ENCODE measurements at places on chromosomes 2 and 18. TPM values are rescaled to one million over a fixed set of nuclear protein-coding genes. Genes with fewer than 3 reads are reported as not detected.

Gene TMEM163
- total RNA-seq = not detected

DNA sequence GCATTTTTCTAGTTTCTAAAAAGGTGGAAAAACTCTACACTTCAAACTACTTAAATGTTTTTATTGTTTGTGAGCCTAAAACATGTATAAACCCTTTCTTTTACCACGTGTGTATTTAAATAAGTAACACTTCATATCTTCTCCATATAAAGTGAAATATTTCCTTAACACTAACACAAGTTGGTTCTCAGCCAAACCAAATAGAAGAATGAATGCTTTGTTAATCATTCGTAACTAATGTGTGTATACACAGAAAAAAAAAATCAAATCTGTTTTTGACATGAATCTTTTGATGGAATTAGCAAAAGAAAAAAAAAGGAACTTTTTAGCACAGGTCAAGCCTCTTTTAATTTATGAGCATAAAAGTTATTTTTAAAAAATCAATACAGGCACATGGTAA lies 89.3 kb downstream of the EHBP1 start:
- DNase-seq = no peak

DNA sequence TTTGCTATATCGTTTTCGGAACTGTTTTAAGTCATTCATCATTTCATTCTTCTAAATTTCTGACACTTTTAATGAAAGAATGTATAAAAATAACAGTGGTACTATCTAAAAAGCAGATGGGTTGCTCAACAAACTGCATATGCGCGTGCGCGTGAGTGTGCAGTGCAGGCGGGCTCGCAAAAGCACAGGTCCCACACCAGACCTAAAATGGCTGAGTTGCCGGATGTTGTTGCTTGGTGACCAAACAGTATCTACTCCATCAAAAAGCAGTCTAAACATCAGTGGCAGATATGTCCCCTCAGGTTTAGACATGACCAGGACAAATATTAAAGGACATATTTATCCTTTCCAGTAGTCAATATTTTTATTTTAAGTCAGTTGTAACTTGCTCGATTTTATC lies 5.1 kb downstream of the NOL4 start:
- no peak for DNase-seq

GRCh38 chr18:46243673-46244072 lies 139.5 kb downstream of the HAUS1 start:
- no peak for DNase-seq

GRCh38 chr2:39734445-39734844 lies 44.6 kb downstream of the THUMPD2 start:
- DNase-seq = no peak

DNA sequence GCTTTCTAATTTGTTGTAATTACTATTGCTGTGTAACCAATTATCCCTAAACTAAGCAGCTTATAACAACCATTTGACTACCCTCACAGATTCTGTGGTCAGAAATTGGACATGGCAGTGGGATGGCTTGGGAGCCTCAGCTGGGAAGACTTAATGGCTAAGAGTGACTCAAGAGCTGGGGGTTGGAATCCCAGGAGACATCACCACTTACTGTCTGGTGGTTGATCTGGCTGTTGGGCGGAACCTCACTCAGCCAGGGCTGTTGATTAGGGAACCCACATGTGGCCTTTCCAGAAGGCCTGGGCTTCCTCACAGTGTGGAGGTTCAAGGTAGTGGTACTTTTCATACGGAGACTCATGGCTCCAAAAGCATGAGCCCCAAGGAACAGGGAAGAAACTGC lies 49.8 kb downstream of the E2F6 start:
- no peak for DNase-seq

DNA sequence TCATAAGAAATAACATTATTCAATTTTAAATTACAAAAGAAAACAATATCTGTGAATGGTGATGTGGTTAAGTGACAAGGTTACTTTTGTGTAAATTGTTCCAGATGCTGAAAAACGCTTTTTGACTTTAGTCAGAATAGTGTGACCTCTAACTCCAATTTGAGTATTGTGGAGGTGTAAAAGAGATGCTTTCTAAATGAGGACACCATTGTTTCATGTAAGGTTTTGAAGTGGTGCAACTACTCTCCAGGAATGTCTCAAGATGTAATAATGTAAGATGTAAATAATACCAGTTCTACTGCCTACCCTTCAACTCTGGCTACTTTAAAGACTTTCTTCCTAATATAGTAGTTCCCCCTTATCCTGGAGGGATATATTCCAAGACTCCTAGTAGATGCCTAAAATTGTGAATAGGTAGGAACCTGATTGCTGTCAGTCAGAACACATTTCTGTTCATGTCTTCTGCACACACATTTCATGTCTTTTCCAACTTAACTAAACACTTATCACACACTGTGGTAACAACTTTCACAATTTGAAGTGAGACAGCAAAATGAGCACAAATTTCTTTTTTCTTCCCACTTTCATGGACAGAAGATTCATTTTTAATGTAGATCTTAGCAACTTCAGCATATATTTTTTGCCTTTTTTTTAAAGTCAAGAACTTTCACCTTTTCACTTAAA lies 39.1 kb upstream of the PPP1R1C start:
- no peak for DNase-seq

- DNase-seq = no peak
These were observed 1.8 kb downstream of the DSC3 start for GRCh38 chr18:31040686-31041270.

All from uterus (tissue), 4 donors.